ENCODE measurements at places on chromosomes 2 and 18. TPM values are rescaled to one million over a fixed set of nuclear protein-coding genes. Genes with fewer than 3 reads are reported as not detected.

DNA sequence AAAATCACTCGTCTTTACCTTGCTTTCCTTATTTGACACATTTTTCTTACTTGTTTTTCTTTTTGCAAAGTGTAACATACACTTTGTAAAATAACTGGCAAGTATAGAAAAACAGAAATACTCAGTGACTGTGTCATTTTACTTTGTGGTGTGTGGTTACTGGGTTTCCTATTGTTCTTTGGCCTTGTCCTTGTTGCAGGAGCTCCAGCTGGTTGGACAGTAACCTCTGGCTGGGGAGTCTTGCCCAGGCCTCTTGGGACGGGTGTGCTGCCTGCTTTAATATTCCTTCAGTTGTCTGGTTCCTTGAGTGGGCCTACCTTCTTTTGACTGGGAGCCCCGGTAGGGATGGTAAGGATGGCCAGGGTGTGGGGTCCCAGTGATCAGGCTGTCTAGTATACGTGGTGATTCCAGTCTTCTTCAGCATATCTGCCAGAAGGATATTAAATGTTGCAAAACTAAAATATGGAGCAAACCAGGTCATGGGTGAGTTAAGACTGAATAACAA is 53.8 kb downstream of the RNF144A start:
- DNase-seq: no peak

DNA sequence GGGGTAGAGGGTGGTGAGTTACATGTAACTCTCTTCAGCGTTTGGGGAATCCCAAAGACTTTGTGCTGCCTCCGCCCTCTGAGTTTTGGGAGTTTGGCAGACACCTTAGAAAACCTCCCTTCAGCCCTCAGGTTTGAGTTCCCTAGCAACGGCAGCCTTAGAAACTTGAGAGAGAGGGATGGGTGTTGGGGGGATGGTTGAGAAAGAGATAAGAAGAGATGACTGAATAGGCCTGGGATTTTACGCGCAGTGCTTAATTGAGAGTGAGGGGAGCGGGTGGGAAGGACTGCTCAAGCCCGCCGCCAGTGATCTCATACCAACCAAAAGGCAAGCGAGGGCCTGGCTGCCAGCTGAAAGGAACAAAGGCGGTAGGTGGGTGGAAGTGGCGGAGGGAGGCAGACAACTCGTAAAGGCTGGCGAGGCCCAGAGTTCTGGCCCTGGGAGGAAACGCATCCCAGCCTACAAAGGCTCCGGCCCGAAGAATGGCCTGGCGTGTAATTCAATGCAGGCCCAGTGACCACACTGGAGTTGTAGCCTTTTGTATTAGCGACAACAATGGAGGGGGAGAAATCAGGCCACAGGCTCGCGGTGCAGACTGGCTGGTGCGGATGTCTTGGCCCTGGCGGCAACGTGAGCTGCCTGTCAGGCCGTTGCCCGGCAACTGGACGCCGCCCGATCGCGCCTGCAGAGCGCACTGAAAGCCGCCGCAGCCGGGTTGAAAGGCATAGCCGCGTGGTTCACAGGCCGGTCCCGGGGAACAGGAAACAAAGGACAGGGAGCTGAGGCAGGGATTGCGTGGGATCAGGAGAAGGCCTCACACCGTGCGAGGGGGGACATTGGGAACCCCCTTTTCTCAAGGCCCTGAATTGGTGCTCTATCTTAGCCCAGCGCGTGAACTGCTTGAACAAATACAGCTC is 39.9 kb upstream of the DARS1 start:
- peak; percentile 59 for DNase-seq

Gene TUBA4B
- total RNA-seq: not detected

Gene CDKL4
- total RNA-seq: 3.5 TPM

GRCh38 chr18:63508596-63508995 is 31.8 kb downstream of the SERPINB5 start:
- no peak for DNase-seq

- DNase-seq: no peak
Observed at GRCh38 chr2:33342171-33342570, 134.3 kb upstream of the RASGRP3 start.

- no peak for DNase-seq
Observed at GRCh38 chr2:98738304-98738703, 7.4 kb upstream of the MGAT4A start.

Gene EDAR
- not detected for total RNA-seq

- DNase-seq: no peak
Observed at GRCh38 chr2:230899287-230899686, 25.8 kb downstream of the GPR55 start.

DNA sequence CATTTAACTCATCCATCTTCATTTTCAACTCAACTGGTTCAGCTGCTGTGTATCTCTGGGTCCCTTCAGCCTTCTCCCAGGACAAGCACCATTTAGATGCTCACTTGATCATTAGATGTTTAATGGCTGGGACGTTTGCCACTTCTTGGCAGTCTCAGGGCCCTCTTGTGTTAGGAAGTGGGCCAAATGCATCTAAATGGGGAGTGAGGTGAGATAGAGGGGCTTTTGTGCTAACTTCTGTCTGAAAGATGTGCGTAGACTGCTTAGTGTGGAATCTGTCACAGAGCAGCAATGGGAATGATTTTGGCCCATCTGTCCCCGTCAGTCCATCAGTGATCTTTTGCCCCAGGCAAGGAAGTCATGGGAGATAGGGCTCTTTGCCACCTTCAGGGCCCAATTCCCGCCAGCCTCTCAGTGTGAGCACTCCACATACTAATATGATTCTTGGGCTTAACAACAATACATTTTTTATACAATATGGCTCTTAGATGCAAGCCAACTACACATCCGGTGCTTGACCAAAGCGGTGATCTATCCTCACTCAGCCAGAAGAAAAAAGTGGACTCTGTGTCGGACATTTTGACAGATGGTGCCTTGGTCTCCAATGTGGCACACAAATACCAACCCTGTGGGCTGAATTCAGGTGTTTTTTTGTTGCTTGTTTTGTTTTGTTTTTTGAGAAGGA is 95.7 kb upstream of the EPC2 start:
- DNase-seq: peak; percentile 47

GRCh38 chr18:57581301-57581934 is 5.1 kb downstream of the FECH start:
- no peak for DNase-seq

DNA sequence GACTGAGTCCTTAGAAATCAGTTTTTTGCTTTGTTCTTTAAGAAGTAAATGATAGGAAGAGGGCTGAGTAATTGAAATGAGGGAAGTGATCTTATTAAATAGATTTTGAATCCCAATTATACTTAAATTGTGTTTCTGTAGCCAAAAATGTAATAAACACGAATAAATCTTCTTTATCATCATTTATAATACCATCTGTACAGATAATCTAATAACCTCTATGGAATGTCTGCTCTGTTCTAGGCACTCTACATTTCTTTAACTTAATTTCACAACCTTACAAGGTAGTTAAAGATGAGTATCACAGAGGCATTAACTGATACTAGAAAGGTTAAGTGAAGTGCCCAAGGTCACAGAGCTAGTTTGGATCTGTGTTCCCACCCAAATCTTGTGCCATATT is 14.3 kb upstream of the SCN2A start:
- no peak for DNase-seq

Gene GCA
- total RNA-seq: 3.3 TPM

DNA sequence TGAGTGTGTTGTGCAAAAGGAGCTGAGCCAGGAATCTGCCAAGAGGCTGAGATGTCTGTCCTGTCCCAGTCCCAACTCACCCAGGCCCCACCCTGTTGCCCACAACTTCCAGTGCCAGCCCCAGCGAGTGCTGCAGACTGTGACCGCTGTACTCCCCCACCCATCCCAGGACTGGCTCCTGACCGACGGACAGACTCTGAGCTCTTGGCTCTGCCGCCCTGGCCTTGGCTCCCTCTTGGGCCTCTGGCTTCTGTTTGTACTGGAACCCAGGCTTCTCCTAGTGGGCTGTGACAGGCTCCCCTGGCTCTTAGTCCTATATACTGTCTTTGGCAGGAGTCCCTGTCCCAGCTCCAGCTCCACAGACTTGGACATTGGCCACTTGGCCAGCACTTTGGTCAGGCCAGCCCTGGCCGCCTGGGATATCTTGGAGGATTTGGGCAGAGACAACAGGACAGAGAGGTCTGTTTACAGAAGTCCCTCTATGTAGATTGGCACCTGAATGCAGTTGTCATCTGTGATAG is 41.1 kb downstream of the ACOXL start:
- DNase-seq: peak; percentile 44

Data from osteoblast (primary cell).